ENCODE measurements at places on chromosomes 11 and 22.

DNA sequence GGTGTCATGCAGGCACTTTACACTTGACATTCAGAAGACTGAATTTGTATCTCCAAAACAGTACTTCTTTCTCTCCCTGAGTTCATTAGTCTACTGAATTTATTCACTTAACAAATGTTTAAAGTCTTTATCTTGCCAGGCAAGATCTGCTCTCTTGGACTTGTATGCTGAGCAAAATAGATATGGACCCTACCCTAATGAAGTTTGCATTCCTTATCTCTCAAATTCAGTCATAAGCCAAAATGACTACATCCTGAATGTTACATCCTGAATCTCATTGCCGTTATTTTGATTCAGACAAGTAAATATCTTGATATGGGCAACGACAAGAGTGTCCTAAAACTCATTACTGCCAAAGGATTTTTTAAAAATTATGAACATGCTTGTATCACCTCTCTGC lies 29.7 kb downstream of the FAR1 start:
- DNase-seq: no peak

- DNase-seq: no peak
Measured at GRCh38 chr11:129743112-129743815, 72.4 kb upstream of the TMEM45B start.

DNA sequence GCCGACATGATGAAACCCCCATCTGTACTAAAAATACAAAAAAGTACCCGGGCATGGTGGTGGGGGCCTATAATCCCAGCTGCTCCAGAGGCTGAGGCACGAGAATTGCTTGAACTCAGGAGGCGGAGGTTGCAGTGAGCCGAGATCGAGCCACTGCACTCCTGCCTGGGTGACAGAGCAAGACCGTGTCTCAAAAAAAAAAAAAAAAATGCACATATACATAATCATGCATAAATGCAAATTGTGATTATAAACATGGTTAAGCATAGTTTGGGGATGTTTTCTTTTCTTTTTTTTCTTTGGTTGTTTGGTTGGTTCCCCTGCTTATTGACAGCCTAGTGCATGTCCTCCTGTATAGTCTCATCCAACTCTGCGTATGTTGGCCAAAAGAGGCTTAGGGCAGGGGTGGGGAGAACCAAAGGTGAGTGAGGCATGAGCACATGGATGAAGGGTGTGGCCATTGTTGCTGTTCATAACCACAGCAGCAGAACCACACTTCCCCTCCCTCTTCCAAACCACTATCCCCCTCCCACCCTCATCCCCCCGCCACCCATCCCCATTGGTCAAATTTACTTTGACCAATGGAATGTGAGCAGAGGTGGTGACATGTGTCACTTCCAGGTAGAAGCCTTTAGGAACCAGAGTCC lies 6.9 kb upstream of the VPS37C start:
- DNase-seq: no peak

- DNase-seq: no peak
Measured at GRCh38 chr11:70736461-70736860, 338.1 kb downstream of the CTTN start.

DNA sequence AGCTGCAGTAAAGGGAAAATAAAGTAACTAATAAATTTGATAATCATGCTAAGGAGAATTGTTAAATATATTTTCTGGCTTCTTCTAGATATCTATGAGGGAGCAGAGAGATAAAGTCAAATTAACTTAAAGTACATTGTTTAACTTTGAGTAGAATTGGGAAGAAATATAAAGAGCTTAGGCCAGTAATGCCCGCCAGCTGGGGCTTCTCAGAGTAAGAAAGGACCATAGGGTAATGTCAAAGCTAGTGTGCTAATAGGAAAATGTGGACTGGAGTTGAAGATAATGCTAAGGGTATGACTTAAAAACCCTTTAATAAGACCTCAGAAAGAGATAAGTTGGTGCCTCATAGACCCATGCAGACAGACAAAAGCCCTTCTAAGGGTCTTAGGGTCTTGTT lies 411.6 kb upstream of the ANO3 start:
- DNase-seq: no peak

- peak; percentile 42 for DNase-seq
Measured at GRCh38 chr22:23128269-23129108, 13.3 kb downstream of the RSPH14 start.

- DNase-seq: no peak
Measured at GRCh38 chr22:20741008-20741633, 32.8 kb upstream of the SERPIND1 start.

DNA sequence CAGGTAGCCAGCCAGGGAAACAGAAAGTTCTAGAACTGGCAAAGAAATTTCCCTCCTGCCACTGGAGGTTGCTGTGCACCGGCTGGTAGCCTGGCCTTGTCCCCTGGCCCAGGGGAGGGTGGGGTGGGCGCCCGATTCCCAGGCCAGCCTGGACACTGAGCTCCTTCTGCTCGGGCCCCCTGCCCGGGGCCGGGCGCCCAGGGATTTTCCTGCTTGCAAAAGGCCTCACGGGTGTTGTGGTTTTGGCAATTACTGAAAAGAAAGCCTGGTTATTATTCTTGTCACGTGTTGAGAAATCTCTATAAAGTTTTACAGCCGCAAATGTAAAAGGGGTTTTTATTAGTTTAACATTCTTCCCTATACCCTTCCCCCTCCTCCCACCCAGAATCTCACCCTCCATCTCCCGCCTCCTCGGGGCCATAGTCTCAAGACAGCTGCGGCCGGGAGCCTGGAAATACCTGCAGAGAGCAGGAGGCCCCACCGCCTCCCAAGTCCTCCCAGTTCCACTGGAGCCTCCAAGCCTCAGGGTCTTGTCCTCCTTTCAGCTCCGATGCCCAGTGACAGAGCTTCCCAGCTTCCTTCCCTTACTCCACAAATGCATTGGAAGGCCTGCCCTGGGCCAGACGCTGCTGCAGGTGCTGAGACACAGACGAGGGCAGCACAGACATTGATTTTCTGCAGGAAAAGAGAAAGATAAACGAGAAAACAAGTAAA lies 1515.6 kb downstream of the TBC1D22A start:
- DNase-seq: no peak

GRCh38 chr22:27003297-27003696 lies 345.9 kb downstream of the MIAT start:
- DNase-seq: no peak

All from NCI-H2081 (cell line).